ENCODE measurements at places on chromosomes 4 and X.

GRCh38 chrX:155144926-155145325 is 71.3 kb upstream of the VBP1 start:
- no peak for DNase-seq

- peak; percentile 31 for DNase-seq
Observed at GRCh38 chr4:121785479-121785878, 15.6 kb upstream of the EXOSC9 start.

DNA sequence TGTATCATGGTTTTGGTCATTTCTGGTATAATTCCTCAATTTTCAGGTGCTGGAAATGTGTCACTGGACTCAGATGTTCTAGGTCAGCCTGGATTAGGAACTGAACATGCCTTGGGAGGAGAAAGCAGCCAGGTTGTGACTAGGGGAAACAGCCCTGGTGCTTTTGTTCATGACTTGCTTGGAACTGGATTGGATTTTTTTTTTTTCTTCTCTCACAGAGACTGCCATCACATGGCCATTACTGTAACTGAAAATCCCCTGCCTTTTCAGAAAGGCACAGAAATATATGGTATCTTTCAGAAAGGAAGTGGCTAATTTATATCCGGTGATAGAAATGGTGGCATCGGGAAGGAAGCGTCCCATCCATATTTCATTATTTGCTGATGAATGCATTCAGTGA is 34.6 kb downstream of the SEPTIN11 start:
- peak; percentile 59 for DNase-seq

DNA sequence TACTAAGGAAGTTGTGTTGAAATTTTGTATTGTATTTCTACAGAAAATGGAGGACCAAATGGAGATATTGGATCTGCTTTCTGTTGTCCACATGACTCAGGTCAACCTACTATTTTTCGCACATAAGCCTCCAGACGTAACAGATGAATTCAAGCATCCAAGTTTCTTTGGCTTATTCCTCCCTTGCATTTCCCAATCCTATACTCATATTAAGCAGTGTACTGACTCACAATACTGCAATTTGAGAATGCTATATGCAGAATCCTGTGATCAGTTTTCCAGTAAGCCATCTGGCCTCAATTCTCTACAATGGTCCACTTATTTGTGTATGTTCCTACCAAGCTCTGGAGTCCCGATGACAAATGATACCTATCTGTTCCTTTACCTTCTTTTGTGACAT is 75.7 kb downstream of the ASB9 start:
- DNase-seq: no peak

DNA sequence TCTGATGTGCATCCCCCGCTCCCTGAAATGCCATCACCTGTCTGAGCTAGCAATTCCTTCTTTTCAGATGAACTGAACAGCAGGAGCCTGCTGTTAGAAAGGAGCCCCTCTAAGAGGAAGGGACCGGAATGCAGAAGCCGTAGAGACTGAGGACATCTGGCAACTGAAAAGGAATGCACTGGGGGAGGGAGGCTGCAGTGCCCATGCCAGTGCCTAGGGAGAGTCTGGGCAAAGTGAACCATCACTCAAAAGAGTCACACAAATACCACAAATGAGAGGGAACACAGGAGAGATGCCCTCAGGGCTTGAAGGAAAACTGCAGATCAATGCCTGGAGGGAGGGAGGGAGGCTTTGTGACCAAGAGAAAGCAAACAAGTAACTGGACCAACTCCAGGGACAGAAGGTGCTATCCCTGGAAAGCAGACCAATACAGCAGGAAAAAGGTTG is 93.9 kb upstream of the CBR4 start:
- DNase-seq: no peak

DNA sequence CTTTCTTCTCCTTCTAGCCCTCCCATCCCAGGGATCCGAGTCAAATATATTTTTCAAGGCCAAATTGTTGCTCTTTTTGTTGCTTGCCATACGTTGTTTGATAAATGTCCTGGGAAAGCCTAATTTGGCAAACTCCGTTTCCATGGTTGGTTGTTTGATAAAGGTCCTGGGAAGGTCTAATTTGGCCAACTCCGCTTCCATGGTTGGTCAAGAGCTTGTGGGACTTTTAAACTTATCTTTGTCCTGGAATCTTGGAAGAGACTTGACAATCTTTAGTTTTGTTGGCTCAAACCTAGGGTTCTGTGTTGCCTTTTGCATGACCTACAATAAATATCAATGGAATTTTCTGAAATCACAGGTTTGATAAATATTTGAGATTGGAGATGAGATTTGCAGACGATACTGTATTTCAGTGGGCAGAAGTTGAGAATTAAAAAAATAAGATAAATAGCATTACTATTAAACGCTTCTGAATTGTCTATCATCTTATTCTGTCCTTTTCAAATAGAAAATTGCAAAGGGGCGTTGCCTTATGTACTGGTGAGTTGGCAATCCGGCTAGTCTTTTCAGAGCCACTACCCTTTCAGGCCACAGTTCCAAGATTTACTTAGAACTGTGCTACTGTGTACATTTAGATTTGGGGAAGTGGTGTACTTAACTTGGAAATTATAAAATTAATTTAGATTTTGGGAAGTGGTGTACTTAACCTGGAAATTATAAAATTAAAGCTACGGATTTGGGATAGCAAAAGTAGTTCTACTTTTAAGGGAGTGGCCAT is 804 bp downstream of the OSTC start:
- DNase-seq: peak; percentile 79

DNA sequence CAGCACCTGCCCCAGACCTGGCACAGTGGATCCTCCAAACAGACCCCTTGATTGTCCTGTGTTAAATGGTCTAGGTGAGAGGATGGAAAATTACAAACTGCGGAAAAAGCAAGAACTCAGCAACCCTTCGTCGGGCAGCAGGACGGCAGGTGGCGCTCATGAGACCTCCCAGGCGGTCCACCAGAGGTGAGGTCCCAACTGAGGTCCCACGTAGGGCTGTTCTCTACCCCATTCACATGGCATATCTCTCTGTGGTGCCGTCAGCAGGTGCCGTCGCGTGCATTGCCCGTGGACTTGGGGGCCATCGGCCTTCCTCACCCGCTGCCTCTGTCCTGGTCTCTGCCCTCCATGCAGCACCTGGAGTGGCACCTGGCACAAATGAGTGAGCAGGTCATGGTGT is 88.2 kb downstream of the CRMP1 start:
- no peak for DNase-seq

- peak; percentile 80 for DNase-seq
Observed at GRCh38 chrX:43958529-43958928, 14.7 kb downstream of the NDP start.

GRCh38 chr4:4762909-4763821 is 96.3 kb upstream of the MSX1 start:
- DNase-seq: peak; percentile 63

- DNase-seq: peak; percentile 28
Observed at GRCh38 chrX:110268886-110269285, 49.0 kb downstream of the AMMECR1 start.

DNA sequence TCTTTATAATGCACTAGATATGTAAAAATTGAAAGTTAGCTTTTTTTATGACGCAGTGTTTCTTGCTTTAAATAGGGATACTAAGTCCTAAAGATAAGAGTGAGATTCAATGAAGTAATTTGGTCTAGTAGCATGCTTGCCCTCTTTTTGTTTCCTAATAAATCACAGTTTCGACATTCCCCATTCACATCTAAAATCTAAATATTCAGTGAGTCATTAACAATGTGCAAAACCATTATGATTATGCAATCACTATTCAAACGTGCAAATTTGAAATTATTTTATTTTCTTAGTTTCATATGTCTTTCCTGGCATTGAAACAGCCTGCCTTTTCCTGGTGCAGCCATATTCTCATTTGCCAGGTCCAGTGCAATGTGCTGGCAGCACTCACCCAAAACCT is 1350.5 kb upstream of the PABPC4L start:
- DNase-seq: peak; percentile 2

- no peak for DNase-seq
Observed at GRCh38 chr4:900073-900472, 32.0 kb downstream of the GAK start.

GRCh38 chr4:155789391-155789790 is 30.6 kb downstream of the GUCY1B1 start:
- DNase-seq: no peak

DNA sequence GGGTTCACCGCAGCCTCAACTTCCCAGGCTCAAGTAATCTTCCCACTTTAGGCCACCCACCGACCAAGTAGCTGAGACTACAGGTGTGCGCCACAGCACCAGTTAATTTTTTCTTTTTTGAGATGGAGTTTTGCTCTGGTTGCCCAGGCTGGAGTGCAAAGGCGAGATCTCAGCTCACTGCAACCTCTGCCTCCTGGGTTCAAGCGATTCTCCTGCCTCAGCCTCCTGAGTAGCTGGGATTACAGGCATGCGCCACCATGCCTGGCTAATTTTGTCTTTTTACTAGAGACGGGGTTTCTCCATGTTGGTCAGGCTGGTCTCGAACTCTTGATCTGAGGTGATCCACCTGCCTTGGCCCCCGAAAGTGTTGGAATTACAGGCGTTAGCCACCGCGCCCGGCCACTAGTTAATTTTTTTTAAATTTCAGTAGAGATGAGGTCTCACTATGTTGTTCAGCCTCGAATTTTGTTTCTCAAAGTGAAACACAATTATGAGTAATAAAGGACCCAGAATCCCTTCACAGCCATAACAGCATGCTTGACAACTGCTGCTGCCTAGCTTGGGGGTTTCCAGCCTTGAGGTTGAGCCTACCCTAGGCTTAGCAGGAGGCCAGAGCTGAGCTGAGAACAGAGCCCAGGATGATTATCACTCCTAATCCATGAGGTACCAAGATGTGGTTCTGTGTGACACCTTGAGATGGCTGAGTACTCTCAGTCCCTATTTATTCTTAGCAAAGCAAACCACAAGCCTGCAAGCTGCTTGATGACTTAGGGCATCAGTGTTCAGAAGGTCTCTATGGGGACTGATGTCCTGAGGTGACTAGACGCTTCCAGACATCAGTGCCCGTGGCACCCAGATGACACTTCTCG is 41.6 kb upstream of the NKRF start:
- no peak for DNase-seq

DNA sequence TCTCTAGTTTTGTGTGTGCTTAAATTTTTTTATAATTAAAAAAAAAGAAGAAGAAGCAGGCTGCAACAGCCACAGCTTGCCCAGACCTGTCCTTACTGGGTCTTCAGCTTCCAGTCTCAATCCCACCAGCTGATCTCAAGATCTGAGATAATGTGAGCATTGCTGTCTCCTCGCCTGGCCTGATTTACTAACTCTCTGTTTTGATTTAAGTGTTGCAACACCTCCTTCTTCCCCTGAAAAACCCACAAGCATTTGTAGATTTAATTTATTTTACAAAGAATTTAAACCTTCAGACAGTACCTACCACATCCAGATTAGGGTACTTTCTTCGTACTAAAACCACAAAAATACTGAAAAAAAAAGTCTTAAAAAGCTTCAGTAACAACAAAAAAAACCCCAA is 38.0 kb downstream of the FAM241A start:
- DNase-seq: peak; percentile 81

DNA sequence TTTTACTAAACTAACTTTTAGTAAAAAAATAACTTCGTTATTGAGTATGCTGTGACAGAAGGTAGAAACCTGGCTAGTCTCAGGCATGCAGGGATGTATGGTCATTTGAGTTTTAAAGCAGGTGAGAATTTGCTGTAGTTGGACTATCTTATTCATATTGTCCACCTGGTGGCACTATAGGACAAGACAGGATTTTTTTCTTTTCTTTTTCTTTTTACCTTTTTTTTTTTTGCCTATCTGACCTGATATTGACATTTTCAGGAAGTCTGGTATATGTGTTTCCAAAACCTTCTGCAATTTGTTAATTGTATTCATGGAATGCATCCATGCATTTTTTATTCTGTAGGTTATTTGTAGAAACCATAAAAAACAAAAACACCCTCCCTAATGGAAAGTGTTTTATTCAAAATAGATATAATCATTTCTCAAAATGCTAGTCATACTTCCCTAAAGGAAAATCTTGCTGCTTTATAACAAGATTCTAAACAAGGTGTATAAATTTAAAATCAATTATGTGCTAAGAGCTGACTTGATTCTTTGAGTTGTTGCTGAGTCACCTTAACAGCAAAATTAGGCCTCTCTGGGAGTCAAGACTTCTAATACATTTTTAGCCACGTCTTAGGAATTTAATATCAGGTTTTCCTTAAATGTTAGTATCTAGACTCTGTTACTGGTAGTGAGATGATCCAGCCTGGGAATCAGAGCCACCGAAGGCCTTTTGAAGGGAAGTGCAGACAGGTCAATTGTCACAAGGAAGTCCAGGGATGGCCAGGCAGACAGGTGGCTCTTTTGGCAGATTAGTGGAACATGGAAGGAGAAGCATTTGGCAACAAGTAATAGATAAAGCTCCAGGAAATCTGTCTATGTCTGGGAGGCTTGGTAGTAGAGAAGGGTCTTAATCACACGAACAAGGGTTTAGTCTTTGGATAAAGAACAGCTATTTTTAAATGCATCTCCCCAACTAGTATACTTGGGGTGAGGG is 201.3 kb upstream of the GNPDA2 start:
- DNase-seq: peak; percentile 19

DNA sequence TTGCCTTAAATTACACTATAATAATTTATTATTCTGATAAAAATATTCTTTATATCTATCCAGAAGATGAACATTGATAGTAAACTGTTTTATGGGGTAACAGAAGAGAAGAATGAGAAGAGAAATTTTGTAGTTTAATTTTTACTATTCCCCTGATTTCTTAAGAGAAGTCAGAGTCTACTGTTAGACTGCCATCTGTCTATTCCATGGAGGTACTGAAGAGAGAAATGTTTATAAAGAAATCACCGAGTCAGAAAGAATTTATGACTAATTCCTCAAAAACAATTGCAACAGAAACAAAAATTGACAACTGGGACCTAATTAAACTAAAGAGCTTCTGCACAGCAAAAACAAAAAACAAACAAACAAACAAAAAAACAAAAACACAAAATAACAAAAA is 149.9 kb downstream of the FGF16 start:
- DNase-seq: peak; percentile 42

- peak; percentile 84 for DNase-seq
Observed at GRCh38 chr4:33924239-33924638, 2320.1 kb downstream of the ARAP2 start.

- no peak for DNase-seq
Observed at GRCh38 chr4:57220734-57221133, 110.5 kb upstream of the IGFBP7 start.

- DNase-seq: no peak
Observed at GRCh38 chrX:72346302-72346949, 40.7 kb upstream of the CITED1 start.

DNA sequence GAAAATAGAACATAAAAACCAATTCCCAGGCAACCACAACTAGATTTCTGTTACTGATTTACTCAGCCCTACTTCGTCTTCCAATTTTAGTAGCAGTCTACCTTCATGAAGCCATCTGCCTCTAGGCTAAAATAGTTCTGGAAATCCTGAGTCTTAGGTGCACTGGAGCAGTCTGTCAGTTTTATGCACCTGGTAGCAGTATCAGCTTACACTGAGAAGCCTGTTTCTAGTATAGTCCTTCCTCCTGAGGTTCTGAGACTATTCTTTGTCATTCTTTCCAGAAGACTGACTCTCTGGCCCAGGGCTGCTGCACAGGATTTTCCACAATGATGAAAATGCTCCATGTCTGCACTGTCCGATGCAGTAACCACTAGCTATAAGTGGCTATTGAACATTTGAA is 16.9 kb upstream of the HPRT1 start:
- no peak for DNase-seq

Measured in iris pigment epithelial cell (primary cell).